Activated T-helper 1 cell treated with anti-CD3 and anti-CD28 coated beads, Interleukin-12 subunit alpha, Interleukin-12 subunit beta, Interleukin-2, Interleukin-4 antibody, amounts not matched to agents 30 ng/mL and 10 ng/mL and 1 ng/mL, durations not matched to agents 14 hours and 24 hours and 36 hours (primary cell): ENCODE measurements at places on chromosomes 13 and 19. TPM values are rescaled to one million over a fixed set of nuclear protein-coding genes. Genes with fewer than 3 reads are reported as not detected.

- no peak for DNase-seq
Observed at GRCh38 chr13:112194579-112194978, 127.6 kb downstream of the SOX1 start.

The MIR17HG gene
- 46.5 and 52.1 TPM in 2 replicates for total RNA-seq

DNA sequence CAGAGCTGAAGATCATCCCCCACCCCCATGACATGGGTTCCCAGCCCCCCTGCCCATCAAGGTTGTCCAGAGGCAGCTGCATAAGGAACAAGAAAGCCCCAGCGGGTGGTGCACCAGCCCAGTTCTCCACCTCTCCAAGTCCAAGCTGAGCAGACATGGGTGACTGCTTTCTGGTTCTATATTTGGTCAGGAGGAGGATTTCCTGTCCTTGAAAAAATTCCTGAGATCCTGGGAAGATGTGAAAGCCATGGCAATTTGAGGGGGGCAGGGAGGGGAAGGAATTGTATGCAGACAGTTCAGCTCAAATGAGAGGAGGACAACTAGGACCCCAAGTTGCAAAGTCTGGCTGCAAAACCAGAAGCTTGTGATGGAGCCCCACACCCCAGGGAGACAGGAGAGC is 55.4 kb upstream of the ADGRE5 start:
- DNase-seq = no peak

DNA sequence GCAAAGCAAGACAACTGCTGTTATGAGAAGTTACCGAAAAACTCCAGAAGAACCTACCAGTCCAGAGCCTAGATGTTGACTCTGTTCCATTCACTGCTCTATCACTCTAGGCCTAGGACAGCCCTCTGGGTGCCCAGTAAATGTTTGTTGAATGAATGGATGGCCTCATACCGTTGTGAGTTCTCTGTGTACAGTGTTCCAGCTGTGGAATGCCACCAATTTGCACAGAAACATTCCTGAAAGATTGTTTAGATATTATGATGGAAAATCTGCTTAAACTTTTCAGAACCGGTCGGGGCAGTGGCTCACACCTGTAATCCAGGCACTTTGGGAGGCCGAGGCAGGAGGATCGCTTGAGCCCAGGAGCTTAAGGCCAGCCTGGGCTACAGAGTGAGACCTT is 1.3 kb upstream of the FBL start:
- no peak for DNase-seq

The SIGLEC12 gene
- 0.52 and 0.54 TPM in 2 replicates for total RNA-seq

The ATP12A gene
- 0.16 and 0.20 TPM in 2 replicates for total RNA-seq

- DNase-seq = no peak
Observed at GRCh38 chr13:25771202-25771601, 280.6 kb downstream of the SHISA2 start.

GRCh38 chr13:82136880-82137279 is 1745.4 kb downstream of the SLITRK1 start:
- DNase-seq = no peak

DNA sequence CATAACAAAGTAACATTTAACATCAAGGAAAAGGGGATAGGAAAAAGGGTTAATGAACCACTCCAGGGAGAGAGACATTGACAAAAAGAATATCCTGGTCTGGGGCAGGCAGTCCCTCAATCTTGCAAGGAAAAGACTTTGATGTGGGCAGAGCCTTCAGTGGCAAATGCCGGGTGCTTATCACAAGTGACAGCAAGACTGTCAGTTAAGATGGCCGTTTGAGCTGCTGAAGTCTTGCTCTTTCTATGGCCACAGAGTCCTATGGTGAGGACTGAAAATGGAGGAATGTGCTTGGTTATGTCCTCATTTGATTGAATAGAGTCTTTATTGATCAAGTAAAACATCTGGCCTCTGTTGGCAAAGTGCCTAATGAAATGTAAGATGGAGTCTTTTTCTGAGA is 112.1 kb downstream of the B3GLCT start:
- no peak for DNase-seq

The ZNF723 gene
- not detected in 2 replicates for total RNA-seq

DNA sequence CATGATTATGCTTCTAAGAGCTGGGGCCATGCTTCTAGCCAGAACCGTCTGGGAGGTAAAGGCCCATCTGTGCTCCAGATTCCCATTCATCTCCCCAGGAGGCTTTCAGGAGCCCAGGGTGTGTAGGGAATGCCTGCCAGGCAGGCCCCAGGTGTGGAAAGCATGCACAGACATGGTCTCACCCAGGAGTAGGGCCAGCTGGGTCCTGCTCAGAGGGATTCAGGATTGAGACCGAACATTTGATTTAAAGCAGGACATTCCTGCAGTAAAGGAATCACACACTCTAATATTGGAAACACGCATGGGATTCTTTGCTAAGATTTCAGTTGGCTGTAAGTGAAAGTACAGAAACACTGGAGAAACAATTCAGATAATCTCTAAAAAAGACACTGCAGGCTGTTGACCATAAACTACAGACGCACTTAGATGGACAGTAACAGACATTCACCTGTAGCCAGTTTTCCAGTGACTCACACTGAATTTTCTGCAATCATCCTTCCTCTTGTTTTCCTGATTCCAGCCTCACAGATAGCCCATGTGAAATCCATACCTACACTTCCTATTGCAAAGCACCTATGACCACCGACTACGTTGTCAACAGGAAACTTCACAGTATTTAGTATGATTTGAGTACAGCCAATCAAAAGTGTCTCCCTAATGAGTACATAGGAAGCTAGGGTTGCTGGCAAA is 257.8 kb downstream of the TBC1D4 start:
- no peak for DNase-seq

The TTC9B gene
- not detected in 2 replicates for total RNA-seq

DNA sequence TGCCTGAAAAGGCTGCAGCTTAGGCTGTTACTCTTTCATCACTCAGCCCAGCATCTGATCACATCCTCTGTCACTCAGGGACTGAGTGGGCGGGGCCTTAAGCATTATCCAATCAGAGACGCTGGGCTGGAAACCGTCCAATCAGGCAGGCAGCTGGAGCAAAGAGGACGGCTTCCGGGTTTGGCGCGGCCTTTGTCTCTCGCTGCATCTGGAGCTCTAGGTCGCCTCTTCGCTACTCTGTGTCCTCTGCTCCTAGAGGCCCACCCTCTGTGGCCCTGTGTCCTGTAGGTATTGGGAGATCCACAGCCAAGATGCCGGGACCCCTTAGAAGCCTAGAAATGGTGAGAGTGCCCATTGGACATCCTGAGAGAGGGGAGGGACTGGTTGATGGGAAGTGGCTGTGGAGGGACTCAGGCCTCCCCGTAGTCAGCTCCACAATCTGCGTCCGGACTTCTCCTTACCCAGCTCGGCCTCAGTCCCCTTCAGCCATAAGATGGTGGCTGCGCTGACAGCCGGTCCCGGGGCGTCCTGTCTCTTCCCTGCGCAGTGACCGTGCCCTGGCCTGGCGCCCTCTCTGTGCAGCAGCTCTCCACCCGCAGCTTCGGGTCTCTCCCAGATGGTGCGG is at the start of gene ZNF486:
TSS of gene ZNF486 (plus strand) at position 195 of the 625 bp plus-strand sequence. CDS start at position 312, 117 bp downstream.
- peak; percentile 81 for DNase-seq

DNA sequence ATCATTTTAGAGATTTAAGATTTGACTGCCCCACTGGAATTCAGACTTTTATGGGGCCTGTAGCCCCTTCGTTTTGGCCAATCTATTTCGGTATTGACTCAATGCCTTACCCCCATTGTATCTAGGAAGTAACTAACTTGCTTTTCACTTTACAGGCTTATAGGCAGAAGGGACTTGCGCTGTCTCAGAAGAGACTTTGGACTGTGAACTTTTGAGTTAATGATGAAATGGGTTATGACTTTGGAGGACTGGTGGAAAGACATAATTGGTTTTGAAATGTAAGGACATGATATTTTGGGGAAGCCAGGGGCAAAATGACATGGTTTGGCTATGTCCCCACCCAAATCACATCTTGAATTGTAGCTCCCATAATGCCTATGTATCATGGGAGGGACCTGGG is 463.0 kb upstream of the KLHL1 start:
- no peak for DNase-seq

DNA sequence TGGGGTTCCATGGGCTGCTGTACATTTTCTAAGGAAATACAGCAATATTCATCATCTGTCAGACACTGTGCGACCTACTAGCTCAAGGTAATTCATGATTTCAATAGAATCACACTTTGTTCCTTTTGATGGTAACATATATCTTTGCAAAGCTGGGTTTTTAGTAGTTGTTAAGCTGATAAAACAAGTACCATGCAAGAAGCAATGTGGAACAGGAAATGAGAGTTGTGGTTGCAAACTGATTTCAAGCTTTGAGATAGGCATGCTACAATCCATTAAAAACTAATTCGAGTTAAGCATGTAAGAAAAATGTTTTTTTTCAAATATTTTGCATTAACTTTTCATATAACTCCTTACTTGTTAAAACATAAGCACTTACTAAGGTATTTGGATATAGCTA is 6.8 kb upstream of the MBNL2 start:
- DNase-seq = no peak

The SWSAP1 gene
- 3.2 and 3.9 TPM in 2 replicates for total RNA-seq

The U2AF1L4 gene
- total RNA-seq = 28.1 and 29.7 TPM in 2 replicates

- peak; percentile 94 for DNase-seq
Observed at GRCh38 chr19:49473868-49474541, at the start of gene FLT3LG. FLT3LG (plus strand) TSS chr19:49474215; CDS start chr19:49474640, 425 bp downstream.

The TFPT gene
- 31.1 and 33.4 TPM in 2 replicates for total RNA-seq

- DNase-seq = no peak
Observed at GRCh38 chr13:66076417-66076816, 1153.7 kb downstream of the PCDH9 start.

DNA sequence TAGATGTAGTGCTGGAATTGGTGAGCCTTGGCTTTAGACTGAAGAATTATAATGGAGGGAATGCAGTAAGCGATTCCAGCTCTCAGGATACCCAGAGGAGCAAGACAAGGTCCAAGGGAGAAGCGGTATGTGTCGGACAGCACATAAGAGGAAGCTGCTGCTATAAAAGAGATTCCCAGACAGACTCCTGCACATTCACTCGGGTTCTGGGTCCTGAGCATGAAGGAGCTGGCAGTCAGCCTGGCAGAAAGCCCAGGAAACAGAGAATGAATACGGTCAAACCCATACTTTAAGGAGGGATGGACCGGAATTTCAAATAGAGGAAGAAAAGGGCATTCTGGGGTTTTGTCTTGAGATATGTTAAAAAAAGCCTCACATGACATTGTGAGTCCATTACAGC is 308.3 kb downstream of the DNAJC15 start:
- no peak for DNase-seq

- DNase-seq = no peak
Observed at GRCh38 chr13:21745307-21745706, 74.4 kb downstream of the FGF9 start.

GRCh38 chr13:30607908-30608307 is 9.8 kb upstream of the USPL1 start:
- peak; percentile 67 for DNase-seq

- no peak for DNase-seq
Observed at GRCh38 chr19:310141-310651, 19.0 kb upstream of the PLPP2 start.

GRCh38 chr19:1064661-1065605 is 2.0 kb upstream of the ARHGAP45 start:
- peak; percentile 72 for DNase-seq

The TDRD12 gene
- 0.18 and 0.20 TPM in 2 replicates for total RNA-seq

DNA sequence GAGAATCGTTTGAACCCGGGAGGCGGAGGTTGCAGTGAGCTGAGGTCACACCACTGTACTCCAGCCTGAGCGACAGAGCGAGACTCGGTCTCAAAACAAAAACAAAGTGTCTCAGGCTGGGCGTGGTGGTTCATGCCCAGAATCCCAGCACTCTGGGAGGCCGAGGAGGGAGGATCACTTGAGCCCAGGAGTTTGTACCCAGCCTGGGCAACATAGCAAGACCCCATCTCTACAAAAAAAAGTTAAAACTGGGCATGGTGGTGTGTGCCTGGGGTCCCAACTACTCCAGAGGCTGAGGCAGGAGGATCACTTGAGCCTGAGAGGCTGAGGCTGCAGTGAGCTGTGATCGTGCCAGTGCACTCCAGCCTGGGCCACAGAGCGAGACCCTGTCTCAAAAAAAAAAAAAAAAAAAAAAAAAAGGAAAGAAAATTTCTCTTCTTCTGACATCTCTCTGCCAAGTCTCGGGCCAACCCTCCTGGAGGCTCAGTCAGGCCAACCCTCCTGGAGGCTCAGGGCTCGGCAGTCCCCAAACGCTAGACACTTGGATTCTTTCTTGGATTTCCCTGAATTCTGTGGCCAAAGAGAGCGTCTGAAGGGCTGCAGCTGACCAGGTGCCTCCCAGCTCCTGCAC is 26.3 kb downstream of the ARID3A start:
- DNase-seq = no peak

The FOSB gene
- total RNA-seq = 16.8 and 17.2 TPM in 2 replicates
